ENCODE measurements at places on chromosomes 5 and 9.

DNA sequence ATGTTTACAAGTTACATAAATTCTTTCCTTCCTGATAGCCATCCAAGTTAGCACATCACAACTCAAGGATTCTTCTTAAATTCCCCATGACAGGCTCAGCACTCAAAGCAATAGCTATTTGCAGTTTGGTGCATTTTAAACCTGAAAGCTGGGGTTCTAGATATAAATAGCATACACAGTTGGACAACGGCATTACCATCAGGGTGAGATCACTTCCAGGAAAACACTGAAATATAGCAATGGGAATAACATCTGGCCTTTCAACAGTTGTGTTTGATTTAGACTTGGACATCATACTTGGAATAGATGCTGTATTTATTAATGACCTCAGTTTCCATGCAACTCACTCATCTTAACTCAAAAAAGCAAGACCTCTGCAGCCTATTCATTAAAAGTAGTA is 24.7 kb upstream of the LECT2 start:
- no peak for DNase-seq

- DNase-seq, result no peak
These were observed 142.7 kb downstream of the KCNN2 start for GRCh38 chr5:114504560-114504959.

GRCh38 chr9:21160178-21160577 is 6.3 kb downstream of the IFNA21 start:
- no peak for DNase-seq

- DNase-seq, result peak; percentile 85
These were observed 545.8 kb downstream of the CSNK1G3 start for GRCh38 chr5:124057724-124058231.

DNA sequence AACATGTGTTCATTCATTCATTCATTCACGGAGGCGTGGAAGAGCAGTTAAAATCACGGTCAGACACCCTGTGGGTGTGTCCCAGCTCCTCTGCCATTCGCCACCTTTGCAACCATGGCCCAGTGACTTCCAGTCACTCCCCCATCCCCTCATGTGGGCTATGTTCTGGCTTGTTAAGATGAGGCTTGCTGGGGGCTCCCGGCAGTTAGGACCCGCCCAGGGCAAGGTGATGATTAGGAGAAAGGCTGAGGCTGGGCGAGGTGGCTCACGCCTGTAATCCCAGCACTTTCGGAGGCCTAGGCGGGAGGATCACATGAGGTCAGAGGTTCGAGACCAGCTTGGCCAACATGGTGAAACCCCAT is 24.9 kb upstream of the PTGES start:
- DNase-seq, result no peak

DNA sequence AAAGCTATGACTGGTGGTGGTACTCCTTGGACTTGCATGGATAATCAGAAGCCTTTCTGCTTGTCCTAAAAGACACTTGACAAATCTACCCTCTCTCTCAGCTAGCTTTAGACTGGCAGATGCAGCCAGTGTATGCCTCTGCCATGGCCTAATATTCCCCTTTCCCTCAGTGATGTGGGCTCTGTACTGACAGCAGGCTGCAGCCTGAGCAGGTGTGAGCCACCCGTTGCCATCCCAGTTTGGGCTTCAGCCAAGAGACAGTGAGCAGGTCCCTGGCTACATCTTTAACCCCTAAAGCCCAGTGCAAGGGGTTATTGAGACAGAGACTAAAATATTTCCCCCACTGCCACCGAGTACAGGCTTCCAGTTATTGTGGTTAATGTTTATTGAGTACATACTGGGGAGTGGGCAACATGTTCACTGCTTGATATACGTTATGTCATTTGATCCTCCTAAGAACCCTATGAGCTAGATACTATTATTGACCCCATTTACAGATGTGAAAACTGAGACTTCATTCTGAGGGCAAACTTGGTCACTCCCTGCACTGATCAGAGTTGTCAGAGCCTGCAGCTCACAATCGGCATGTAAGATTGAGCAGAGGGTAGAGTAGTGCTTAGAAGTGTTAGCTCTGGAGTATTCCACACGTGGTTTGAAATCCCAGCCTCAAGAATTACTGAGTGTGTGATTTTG is 254.2 kb downstream of the ARHGAP26 start:
- DNase-seq, result no peak

DNA sequence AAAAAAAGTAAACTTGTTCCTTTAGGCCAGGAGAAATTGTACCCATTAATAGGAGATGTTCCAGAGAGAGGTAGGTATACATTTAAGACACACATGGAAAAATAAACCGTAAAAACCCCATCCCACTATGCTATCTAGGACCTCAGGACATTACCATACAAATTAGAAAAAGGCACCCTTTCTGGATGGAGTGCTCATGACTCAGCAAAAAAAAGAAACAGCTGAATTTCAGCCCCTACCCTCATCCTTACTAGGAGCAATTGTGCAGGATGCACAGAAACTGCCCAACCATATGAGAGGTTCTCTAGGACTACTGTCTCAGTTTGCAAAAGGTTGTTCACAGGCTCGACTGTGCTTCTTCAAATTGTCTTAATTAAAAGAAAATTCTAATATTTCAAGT is 368.2 kb downstream of the HINT1 start:
- DNase-seq, result no peak

DNA sequence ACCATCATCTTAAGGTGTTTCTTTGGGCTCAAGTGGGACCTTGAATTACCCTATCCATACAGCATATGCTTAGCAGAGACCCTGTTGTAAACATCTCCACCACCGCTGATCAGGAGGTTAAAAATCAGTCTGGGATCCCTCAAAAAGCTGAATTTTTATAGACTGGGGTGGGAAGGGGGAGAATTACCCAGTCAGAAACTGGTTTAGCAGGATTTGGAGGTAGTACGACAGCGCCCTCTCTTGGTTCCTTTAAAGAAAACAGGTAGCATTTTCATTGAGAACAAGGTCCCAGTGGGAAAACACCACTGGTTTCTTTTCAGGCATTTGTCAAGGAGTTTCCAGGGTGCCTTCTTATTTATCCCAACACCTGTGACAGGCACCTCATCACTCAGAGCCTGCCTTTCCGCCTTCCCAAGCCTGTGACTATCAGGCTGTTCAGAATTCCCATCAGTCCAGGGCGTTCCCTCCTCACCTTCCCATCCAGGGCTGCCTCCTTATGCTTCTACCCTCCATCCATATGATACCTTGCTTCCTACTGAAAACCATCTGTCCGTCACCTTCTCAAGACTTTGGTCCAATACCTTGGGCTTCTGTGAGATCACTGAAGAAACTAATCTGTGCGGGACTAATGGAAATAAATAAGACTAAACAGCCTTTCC is 203.8 kb upstream of the RAI14 start:
- no peak for DNase-seq

GRCh38 chr9:8857068-8857925 is 1057.7 kb upstream of the DMAC1 start:
- DNase-seq, result peak; percentile 49

DNA sequence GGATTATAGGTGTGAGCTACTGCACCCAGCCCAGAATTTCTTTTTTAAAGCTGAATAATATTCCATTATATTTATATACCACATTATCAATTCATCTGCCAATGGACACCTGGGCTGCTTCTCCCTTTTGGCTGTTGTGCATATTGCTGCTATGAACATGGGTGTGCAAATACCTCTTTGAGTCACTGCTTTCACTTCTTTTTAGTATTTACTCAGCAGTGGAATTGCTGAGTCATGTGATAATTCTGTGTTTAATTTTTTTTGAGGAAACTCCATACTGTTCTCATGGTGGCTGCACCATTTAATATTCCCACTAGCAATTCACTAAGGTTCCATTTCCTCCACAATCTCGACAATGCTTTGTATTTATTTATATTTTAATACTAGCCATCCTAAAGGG is 36.1 kb upstream of the KIF4B start:
- no peak for DNase-seq

- no peak for DNase-seq
These were observed 139.1 kb downstream of the PLPPR1 start for GRCh38 chr9:101167490-101168134.

GRCh38 chr9:2270565-2270964 is 255.4 kb downstream of the SMARCA2 start:
- DNase-seq, result no peak

DNA sequence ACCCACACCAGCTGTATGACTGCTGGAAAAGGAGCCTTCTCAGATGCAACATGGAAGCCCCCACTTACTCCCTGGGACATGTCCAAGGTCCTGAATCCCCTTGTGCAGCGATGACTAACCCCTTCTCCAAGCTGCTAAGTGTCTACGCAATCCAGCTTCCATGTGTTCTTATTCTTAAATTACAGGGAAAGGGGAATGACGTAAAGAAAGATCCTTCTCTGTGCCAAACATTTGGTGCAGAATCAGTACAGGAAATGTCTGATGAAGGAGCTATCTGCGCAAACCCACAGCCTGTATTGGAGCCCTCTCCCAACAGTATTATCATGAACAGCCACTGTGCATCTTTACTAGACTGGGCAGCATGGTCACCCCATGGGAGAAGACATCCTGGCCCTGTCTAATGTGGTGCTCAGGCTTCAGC is 183.2 kb downstream of the FRMD3 start:
- no peak for DNase-seq

DNA sequence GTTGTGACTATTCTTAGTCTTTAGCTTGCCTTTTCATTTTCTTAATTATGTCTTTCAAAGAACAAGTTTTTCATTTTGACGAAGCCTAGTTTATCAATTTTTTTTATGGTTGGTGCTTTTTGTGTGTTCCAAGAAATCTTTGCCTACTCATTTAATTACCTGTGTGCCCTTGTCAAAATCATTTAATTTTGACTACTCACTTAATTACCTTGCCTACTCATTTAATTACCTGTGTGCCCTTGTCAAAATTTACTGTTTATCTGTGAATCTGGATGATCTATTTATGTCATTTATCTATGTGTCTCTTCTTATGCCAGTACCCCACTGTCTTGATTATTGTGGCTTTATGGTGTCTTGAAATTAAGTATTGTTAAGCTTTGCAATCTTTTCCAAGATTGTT is 63.9 kb downstream of the MTAP start:
- DNase-seq, result no peak

DNA sequence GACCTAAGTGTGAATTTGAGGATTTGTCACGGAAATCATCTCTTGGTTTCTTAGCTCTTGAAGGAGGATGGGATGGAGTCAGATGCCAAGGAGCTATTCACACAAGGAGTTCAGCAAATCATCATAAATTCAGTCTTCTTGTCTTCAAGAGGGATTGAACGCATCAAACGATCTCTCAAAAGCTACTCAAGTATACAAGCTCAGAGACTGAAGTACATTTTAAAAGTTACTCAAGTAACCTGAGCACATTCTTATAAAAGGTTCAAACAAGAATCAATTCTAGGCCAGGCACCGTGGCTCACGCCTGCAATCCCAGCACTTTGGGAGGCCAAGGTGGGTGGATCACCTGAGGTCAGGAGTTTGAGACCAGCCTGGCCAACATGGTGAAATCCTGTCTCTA is 21.1 kb upstream of the GOLPH3 start:
- DNase-seq, result no peak

- no peak for DNase-seq
These were observed 20.3 kb downstream of the LPCAT1 start for GRCh38 chr5:1503241-1504068.

DNA sequence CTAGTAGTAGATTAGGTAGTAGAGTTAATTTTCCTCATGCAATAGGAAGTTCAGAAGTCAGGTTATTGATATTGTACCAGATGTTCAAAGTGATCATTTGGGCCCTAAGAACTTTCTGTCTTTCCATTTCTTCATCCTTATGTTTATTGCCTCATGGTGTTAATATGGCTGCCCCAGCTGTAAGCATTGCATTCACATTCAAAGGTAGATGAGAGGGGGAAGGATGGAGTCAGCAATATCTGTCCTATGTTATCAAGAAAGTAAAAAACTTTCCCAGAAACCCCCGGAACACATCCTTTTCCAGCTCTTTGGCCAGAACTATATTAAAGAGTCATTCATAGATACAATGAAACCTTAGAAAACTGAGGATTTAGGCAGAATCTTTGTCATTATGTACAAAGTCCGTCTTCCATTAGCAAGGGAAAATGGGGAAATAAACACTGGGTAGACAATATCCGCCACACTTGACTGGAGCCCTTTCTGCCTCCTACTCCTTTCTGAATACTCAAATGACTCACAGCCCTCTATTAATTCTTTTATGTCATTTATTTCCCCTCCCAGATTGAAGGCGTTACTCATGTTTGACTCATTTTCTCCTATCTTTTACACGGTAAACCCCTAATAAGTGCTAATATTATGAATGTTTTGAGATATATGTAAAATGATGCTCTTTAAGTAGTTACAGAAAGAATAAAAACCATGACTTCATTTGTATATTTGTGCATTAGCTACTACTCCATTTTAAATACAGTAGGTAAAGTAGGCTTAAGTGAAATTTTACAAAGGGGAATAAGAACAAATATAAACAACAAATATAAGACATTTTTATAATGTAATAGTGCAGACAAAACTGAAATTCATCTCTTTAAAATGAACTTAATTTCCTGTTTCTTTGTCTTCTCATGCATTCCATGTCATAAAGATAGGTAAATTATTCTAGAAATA is 127.6 kb downstream of the SLF1 start:
- DNase-seq, result no peak

GRCh38 chr9:70352802-70353201 is 61.7 kb downstream of the KLF9 start:
- peak; percentile 33 for DNase-seq

- no peak for DNase-seq
These were observed 36.3 kb downstream of the VCP start for GRCh38 chr9:35035851-35036701.

DNA sequence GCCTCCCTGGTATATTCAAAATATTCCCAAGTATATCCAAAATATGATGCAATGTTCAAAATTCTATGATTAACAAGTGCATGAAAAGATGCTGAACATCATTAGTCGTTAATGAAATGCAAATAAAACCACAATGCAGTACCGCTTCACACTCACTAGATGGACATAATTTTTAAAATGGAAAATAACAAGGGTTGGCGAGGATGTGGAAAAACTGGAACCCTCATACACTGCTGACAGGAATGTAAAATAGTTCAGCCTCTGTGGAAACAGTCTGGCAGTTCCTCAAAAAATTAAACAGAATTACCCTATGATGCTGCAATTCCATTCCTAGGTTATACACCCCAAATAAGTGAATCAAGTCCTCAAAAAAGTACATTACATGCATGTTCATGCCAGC is 36.1 kb upstream of the MYOT start:
- no peak for DNase-seq

GRCh38 chr5:97422678-97423077 is 239.6 kb upstream of the RIOK2 start:
- DNase-seq, result no peak

GRCh38 chr5:94254214-94254613 is 364.2 kb downstream of the KIAA0825 start:
- no peak for DNase-seq

GRCh38 chr9:138065287-138065686 is 187.7 kb downstream of the CACNA1B start:
- DNase-seq, result no peak

- no peak for DNase-seq
These were observed 2.6 kb downstream of the AMACR start for GRCh38 chr5:34005211-34005610.

Data from cerebellar cortex (tissue), 1 donor.